Activated naive CD8-positive, alpha-beta T cell treated with anti-CD3 and anti-CD28 coated beads for 36 hours (primary cell): ENCODE measurements at places on chromosomes 16 and 17.

DNA sequence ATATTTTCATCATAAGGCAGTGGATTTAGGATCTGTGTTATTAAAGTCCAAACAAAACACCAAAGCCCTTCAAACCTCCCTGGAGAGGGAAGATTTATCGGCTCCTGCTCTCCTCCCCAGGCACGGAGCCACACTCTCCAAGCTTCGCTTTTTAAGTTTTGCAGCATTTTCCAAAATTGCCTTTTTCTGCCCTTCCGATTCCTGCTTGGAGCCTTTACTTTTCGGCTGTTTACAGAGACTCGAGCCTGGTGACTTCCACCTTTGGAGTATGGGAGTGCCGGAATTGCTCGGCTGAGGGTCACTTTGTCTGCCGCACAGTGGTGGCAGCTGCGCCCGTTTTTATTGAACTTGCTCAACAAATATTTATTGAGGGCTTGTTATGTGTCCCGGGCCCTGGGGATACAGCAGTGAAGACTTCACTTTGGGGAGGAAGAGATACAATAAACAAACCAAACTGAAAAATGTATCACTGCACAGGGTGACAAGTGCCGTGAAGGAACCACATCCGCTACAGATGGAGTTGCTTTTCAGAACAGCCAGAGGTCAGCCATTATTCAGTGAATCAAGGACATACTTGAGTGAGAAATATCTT is 185.5 kb downstream of the NTN1 start:
- DNase-seq = no peak

GRCh38 chr17:5694551-5694950 is 110.2 kb upstream of the NLRP1 start:
- DNase-seq = no peak

- no peak for DNase-seq
Measured at GRCh38 chr17:81557276-81558114, 5.3 kb upstream of the FAAP100 start.

GRCh38 chr16:2497116-2497630 is 16.6 kb upstream of the ATP6V0C start:
- DNase-seq = no peak

- no peak for DNase-seq
Measured at GRCh38 chr17:57420734-57421717, 164.7 kb downstream of the MSI2 start.

DNA sequence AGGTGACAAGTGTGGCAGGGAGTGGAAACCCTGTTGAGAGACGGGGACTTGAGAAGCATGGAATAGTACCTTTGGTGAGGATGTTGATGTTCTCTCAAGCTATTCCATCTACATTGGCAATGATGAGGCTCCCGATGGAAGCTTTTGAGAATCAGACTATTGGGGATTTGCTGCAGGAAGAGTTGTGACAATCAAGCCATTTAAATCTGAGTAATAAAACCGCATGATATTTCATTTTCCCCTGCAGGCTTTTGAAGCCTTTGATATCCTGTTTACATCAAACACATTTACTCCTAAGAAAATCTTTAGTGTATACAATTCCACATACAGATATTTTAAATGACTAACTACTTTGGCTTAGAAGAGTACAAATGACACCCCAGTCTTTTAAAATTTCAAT is 49.0 kb upstream of the CRYM start:
- no peak for DNase-seq

DNA sequence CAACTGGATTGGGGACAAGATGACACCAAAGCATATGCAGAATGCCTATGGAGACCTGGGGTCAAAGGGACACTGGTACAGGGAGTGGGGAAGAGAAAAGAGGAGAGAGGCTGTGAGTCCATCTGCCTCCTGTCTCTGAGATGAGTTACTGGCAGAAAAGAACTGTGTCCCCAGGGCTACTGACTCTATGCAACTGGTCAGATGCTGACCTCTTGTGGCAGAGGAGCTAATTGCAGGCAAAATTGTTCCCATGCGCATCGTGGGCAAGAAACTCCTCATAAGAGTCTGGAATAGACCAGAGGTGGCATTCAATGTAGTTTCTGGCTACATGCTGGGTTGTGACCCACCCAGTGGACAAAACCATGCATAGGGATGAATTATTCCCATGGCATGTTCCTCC is 26.1 kb upstream of the MLKL start:
- peak; percentile 28 for DNase-seq
